ENCODE measurements at places on chromosomes 6 and 20.

DNA sequence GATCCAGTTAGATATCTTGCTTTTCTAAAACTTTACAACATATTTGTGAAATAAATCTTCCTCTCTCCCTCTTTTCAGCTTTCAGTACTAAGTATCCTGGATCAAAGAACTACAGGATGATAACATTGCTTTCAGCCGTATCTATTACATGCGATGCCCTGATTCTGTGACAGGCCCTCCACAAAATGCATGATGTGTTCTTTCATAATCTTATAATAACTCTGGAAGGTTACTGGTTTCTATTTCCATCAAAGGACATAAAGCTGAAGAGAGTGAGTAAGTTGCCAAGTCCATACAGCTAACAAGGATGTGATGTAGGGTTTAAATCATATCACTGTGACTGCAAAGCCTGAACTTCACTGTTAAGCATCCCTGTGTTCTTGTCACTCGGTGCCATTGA is 62.9 kb upstream of the ADGRG6 start:
- no peak for DNase-seq

GRCh38 chr6:44269178-44269920 is 901 bp upstream of the TMEM151B start:
- DNase-seq = no peak

GRCh38 chr20:46018611-46019010 is 9.9 kb downstream of the MMP9 start:
- DNase-seq = no peak

- DNase-seq = no peak
Observed at GRCh38 chr6:88919032-88919431, 44.4 kb downstream of the RNGTT start.

- DNase-seq = no peak
Observed at GRCh38 chr20:1002682-1003561, 811 bp upstream of the RSPO4 start.

DNA sequence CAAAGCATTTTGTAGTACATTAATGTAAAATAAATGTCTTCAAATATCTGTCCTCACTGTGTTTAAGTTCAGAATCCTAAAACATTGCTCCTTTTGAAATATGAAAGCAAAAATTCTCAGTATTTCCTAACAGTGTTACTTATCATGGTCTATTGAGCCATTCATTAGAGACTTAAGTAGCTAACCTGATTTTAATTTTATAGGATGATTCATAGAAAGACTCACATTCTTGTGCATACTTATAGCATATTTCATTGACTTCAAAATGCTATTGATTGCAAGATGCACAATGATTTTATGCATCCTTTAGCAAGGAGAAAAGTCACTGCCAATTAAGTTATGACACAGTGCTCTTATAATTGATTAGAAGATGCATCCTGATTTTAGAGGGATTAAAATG is 85.7 kb downstream of the HIVEP1 start:
- DNase-seq = no peak

GRCh38 chr6:26457264-26457805 is 420 bp upstream of the BTN2A1 start:
- DNase-seq = no peak

- no peak for DNase-seq
Observed at GRCh38 chr6:163730246-163731210, 316.0 kb downstream of the QKI start.

- no peak for DNase-seq
Observed at GRCh38 chr20:60036746-60037499, 78.7 kb downstream of the CDH26 start.

DNA sequence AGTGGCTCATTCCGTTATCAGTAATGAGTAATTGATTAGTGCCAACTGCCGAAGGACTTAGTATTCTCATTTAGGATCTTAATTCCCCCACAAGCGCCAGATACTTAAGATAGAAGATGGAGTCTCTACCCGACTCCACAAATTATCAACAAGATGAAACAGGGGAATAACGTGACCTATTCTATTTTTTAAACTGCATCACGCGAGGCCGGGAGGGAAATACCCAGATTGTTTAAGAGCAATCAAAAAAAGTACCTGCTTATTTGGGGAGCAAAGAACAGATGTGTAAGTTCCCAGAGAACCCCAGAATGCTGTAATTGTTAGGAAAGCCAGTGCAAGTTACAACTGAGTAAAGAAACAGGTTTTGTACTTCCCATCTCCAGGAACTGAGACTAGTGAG is 1.1 kb upstream of the MAP3K5 start:
- DNase-seq = no peak

GRCh38 chr6:163335671-163336545 is 78.6 kb upstream of the QKI start:
- DNase-seq = no peak

- DNase-seq = no peak
Observed at GRCh38 chr6:135506270-135506997, 8.9 kb upstream of the AHI1 start.

DNA sequence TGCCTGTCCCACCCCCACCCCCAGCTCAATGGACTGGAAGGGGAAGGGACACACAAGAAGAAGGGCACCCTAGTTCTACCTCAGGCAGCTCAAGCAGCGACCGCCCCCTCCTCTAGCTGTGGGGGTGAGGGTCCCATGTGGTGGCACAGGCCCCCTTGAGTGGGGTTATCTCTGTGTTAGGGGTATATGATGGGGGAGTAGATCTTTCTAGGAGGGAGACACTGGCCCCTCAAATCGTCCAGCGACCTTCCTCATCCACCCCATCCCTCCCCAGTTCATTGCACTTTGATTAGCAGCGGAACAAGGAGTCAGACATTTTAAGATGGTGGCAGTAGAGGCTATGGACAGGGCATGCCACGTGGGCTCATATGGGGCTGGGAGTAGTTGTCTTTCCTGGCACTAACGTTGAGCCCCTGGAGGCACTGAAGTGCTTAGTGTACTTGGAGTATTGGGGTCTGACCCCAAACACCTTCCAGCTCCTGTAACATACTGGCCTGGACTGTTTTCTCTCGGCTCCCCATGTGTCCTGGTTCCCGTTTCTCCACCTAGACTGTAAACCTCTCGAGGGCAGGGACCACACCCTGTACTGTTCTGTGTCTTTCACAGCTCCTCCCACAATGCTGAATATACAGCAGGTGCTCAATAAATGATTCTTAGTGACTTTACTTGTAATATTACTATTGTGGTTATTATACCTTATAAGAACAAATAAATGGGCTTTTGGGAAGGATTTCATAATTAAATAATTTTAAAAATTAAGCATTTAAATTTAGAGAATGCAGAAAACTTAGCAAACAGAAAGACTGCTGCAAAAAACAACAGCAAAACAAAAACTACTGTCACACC is 8.4 kb downstream of the CDKN1A start:
- no peak for DNase-seq

DNA sequence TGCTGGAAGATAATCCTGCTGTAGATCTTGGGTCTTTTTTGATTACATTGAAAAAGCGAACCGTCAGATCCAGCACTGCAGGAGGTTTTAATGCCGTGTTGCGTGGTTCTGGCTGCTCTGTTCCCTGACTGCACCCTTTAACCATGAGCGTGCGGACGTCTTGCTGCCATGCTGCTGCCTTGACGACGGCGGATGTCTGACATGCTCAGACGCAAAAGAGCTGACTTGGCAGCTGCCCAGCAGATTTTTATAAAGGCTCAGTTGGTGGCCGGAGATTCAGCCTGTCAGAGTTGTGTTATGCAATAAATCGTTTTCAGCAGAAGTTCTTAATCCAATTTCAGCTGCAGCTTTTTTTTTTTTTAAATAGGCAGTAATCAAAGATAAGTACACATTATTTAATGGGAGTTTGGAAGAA is 119.4 kb downstream of the JARID2 start:
- DNase-seq = no peak

DNA sequence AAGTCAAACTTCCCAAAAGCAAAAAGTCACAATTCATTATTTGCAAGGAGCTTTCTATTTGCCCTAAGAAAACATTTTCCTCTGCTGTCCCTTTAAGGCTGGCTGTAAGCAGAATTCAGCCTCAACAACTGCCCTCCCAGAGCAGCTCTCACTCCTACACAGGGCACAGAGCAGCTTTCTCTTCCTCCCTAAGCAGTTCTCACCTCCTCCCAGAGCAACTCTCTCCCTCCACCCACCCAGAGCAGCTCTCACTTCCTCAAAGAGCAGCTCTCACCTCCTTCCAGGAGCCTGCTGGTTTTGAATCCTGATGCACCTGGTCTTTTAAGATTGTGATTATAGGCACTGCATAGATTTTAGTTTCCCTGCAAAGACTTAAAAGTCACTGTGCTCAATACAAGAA is 120.6 kb upstream of the TMEM181 start:
- DNase-seq = no peak

GRCh38 chr6:125124049-125124669 is 29.4 kb upstream of the TPD52L1 start:
- DNase-seq = no peak

DNA sequence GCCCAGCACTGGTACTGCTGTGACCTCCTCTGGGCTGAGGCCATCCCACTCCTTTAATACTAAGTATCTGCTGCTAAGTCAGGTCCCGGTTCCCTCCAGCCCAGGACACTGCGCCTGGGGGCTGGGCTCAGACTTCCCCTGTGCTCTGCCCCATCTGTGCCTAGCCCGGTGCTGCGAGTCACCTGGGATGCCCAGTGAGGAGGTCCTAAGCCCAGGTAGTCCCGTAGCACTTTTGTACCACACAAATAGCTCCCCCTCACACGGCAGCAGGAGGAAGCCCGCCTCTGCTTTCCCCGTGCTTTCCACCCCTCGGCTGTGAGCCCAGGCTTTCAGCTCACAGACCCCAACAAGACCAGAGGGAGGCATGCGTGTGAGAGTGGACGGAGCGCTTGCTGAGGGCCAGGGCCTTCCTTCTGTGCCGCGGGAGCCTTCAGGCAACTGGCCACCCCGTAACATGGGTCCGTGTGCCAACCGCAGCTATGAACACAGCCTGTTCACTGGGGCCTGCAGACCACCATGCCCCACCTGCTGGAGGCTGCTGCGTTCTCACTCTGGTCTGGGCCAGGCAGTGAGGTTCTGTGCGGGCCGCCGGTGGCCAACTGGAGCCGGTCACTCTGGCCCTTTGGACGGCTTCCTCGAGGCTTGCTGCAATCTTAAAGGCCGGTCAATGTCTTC is 79.9 kb upstream of the MPC1 start:
- no peak for DNase-seq

DNA sequence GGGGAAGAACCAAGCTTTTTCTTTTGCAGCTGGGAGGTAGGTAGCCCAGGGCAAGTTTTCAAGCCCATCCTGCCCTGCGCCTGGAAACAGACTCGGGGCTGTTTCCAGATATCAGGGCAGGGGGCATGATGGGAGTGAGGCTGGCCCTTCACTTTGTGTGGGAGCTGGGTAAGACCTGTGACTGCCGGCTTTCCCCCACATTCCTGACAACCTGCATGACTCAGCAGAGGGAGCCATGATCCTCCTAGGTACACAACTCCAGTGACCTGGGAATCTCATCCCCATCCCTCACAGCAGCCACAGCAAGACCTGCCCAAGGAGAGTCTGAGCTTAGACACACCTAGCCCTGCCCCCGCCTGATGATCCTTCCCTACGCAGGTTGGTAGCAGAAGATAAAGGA is 280.8 kb downstream of the SOX4 start:
- DNase-seq = no peak

- no peak for DNase-seq
Observed at GRCh38 chr20:15179381-15179780, 842.0 kb upstream of the FLRT3 start.

DNA sequence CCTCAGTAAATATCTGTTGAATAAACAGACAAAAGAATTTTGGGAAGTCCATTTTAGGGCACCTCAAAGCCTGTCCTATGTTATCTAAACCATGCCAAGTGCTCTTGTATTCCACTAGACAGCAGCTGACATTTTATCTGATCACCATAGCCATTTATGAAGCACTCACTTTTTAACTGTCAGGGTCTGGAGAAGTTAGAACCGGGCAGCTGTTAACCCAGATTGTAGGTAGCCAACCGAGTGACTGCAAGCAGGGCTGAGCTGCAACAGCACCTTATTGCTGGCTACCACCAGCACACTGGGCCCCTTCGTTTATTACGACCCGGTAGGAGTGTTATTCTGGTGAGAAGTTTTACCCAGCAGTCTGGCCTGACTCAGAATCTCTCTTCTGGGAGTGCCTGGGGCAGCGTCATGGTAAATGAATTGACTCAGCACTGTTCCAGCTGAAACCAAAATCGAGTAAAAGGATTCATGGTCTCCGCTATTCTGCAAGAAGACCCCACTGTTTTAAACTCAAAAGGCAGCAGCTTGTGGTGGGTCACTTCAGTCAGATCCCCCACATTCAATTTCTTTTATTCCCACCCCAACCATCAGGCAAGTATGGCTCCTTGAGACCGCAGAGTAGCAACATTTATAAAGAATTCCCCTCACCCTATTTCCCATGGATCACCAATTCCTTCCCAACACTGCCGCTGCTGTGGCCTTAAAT is 1.7 kb downstream of the UBE2V1 start:
- no peak for DNase-seq

DNA sequence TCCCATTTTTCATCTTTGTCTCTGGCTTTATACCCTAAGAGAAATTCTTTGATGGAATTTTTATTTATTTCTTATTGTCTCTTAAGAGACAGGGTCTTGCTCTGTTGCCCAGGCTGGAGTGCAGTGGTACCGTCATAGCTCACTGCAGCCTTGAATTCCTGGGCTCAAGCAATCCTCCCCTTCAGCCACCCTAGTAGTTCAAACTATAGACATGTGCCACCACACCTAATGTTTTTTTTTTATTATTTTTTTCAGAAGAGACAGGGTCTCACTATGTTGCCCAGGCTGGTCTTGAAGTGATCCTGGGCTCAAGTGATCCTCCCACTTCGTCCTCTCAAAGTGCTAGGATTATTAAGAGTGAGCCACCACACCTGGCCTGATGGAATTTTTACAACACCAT is 40.5 kb downstream of the FKBP5 start:
- DNase-seq = no peak

- DNase-seq = no peak
Observed at GRCh38 chr6:87828044-87828443, 126.0 kb upstream of the AKIRIN2 start.

DNA sequence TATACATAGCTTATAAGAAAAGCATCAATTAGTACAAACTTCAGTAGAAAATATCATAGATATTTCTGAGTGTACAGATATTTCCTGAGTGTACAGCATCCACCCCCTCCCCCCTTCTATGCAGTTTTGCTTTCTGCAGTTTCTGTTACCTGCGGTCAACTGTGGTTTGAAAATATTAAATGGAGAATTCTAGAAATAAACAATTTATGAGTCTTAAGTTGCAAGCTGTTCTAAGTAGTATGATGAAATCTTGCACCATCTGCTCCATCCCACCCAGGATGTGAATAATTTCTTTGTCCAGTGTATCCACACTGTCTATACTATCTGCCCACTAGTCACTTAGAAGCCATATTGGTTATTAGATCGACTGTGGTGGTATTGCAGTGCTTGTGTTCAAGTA is 15.8 kb upstream of the GPR63 start:
- DNase-seq = no peak

- DNase-seq = peak; percentile 59
Observed at GRCh38 chr6:27809939-27810767, 102.0 kb downstream of the OR2B2 start.

GRCh38 chr6:56483929-56484328 is 158.8 kb downstream of the DST start:
- no peak for DNase-seq

- DNase-seq = no peak
Observed at GRCh38 chr20:45358282-45359068, 4.5 kb upstream of the SYS1 start.
